ENCODE measurements at places on chromosomes 5 and 9.
A peak's percentile ranks its signal among the peaks of the same experiment; 100 is the strongest.

DNA sequence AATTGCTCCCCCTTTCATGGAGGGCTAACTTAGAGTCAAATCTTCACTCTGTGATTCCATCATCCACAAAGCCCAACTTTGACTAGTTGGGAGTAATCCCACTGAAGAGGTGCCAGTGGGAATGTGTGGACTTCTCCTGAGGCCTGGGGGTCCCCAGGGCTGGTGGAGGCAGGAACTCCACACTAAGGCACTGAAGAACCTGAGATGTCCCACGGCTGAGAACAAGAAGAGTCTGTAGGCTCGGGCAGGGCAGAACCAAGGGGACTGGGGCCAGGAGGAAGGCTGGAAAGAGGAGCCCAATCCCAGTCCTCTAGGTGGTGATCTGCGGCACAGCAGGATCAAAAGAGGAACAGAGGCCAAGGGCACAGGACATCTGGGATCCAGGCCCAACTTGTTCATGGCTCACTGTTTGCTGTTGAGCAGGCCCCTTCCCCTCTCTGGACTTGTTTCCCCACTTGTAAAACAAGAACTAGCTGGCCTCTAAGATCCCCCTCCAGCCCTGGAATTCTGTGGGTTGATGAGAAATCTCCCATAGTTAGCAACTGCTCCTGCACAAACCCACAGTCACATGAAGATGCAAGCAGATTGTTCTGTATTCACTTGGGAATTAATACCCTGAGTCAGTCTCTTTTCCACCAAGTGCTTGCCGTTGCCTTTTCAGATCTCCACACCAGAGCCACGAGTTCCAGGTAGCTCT lies 32.7 kb upstream of the ALDH1B1 start:
- no peak for DNase-seq

- DNase-seq: no peak
Observed at GRCh38 chr5:99747342-99747741, 787.8 kb upstream of the FAM174A start.

DNA sequence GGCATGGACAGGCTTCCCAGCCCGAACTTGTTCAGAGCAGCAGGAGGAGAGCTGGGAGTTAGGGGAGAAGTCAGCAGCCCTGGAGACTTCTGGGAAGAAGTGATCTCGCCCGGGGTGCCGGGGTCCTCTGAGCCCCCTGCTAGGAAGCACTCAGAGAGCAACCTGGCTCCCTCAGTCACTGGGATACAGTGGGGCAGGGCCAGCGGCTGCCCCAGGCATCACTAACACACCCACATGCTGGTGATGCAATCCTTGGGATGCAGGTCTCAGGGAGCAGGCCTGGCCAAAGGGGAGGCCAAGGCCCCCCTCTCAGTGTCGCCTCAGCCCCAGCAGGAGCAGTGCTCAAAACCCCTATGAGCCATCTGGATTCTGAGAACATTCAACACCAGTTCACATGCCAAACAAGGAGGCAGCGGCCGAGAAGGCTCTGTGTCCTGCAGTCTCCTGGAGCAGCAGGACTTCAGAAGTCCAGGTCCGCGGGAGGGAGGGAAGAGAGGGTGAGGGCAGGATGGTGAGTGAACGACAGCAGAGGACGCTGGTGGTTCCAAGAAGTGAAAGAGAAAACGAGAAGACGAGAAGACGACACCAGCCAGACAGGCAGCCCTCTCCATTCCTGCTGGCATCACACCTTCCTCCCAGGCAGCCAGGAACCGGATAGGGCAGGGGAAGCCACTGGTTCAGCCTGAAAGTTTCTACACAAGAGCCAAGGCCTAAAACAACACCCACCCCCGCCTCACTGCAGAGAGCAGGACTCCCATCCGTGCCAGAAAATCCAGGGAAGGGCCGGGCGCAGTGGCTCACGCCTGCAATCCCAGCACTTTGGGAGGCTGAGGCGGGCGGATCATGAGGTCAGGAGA lies 2.3 kb downstream of the PNPLA7 start:
- no peak for DNase-seq

DNA sequence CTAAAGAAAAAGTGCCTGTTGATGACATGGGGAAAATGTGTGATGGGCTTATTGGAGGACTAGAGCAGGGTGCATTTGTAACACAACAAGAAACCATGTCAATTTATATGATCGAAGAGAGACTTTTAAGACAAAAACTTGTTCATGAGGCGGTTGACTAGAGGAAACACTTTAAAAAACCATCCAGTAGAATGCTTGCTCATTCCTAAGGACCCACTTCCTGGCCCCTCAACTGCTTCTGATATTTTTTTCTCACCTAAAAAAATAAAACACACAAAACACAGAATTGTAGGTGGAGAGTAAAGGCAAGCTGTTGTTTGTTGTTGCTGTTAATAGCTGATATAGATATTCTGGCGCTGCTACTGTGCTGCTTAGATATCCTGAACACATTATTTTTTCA lies 50.6 kb downstream of the SPIN1 start:
- DNase-seq: no peak

- DNase-seq: no peak
Observed at GRCh38 chr5:26881901-26882300, 156.5 kb downstream of the CDH9 start.

DNA sequence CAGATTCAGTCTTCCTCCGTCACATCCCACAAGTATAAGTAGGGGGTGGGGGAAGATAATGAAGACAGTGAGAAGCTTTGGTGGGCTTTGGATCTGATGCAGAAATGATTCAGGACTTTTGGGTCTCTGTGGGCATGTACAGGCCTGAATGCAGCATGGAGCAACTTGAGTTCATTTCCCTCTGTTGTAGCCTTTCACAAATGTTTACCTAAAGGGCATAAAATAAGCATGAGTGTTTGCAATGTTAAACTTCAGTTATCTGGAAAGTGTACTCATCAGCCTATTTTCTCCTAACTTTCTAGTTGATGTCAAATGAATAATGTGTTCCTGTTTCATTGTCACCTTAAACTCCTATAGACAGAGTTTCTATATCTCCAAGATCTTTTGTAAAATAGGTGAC lies 39.3 kb downstream of the GARNL3 start:
- no peak for DNase-seq

DNA sequence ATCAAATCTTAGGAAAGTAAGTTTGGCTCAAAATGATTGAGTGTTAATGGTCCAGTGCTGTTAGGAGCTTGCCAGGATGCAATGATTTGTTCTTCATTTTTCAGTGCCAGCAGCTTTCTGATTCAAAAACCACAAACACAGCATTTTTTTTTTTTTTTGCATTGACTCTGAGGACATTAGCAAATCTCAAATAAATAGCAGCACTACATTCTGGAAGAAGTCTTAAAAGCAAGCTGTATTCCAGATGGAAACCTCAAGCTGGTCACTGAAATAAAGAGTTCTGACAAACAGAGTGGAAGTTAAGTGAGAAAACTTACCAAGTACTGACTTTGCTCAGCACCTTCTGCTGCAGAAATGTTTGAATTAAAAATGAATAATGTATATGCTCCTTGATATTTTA lies 1653.1 kb upstream of the CDH9 start:
- no peak for DNase-seq

DNA sequence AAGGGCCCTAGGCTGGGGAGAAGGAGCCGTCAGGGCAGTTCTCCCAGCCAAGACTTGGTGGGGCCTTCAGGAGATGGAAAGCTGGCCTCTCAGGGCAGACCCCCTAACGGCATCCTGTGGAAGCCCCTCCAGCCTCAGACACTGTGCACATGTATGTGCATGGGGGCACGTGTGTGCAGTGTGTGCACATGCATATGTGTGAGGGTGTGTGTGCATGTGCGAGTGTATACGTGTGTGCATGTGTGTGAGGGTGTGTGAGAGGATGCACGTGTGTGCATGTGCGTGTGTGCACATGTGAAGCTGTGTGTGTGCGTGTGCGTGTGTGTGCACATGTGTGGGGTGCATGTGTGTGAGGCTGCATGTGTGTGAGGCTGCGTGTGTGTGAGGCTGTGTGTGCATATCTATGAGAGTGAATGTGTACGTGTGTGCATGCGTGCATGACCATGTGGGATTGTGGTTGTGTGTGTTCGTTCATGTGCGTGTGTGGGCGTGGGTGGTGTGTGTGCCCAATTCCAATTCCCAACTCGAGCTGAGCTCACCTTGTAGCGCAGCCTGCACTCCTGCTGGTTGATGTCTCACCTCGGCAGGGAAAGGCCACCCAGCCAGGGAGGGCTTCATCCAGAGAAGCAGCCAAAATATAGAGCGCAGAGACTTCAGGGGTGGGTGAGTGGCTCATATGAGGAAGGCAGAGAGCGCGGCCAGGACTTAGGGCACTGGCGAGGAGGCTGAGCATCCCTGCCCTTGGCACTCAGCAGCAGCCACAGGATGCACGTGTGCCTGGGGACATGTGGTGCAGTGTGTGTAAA lies 142.7 kb upstream of the PPP1R26 start:
- DNase-seq: no peak

GRCh38 chr5:170225326-170226128 lies 7.3 kb upstream of the C5orf58 start:
- DNase-seq: peak; percentile 63

DNA sequence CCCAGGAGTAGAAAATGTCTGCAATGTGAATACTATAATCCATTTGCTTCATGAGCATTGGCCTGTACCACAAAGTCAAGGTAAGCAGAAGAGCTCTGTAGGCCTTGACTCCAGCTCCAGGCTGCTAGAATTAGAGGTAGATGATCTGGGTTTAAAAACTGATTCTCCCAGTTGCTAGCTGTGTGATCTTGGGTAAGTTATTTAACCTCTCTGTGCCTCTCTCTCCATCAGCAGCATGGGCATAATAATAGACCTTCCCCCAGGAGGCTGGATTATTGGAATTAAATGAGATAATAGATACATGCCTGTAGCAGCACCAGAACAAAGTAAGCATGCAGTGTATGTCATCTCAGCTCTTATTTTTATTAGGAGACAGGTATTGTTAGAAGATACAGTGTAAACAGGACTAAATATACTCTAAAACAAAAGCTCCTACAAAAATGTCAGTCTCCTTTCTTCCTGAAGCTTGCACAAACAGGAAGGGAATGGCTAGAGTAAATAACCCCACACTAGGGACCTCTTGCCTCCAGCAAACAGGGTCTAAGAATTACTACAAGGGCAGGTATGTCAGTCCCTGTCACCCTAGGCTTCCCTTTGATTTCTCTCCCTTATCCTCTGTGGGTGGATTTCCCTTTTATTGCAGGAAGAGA lies 57.5 kb downstream of the PSAT1 start:
- DNase-seq: no peak

GRCh38 chr5:72107901-72108201 lies 576 bp downstream of the MAP1B start:
- no peak for DNase-seq

DNA sequence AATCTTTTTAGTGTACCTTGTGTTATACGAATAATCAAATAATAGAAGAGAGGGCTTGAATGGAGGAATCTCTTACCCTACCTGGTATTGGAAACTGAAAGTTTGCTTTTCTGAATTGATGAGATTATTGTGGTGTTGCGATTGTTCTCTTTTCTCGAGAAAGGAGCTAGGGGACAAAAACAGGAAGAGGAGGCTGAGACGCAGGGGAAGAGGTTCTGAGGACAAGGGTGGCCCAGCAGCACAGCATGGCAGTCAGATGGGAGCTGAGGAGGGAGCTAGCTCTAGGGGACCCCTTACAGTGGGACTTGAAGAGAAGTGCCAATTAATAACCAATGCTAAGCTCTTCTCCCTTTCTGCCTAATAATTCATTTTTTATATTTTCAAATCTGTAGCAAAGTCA lies 183.3 kb upstream of the DMAC1 start:
- peak; percentile 20 for DNase-seq

DNA sequence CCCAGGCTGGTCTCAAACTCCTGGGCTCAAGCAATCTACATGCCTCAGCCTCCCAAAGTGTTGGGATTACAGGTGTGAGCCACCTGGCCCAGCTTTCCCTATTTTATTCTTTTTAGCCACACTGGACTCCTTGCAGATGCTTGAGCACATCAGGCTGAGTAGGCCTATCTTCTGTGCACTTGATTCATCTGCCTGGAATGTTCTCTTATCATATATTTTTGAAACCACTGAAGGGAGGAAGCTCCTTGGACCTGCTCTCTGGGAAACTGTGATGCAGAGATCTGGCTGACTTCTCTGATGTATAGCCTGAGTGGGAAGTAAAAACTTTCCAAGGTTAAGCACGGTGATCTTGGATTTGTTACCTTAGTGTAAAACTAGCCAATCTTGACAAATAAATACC lies 6.5 kb upstream of the MAT2B start:
- DNase-seq: no peak

GRCh38 chr9:96522366-96522765 lies 72.4 kb downstream of the HABP4 start:
- DNase-seq: no peak

DNA sequence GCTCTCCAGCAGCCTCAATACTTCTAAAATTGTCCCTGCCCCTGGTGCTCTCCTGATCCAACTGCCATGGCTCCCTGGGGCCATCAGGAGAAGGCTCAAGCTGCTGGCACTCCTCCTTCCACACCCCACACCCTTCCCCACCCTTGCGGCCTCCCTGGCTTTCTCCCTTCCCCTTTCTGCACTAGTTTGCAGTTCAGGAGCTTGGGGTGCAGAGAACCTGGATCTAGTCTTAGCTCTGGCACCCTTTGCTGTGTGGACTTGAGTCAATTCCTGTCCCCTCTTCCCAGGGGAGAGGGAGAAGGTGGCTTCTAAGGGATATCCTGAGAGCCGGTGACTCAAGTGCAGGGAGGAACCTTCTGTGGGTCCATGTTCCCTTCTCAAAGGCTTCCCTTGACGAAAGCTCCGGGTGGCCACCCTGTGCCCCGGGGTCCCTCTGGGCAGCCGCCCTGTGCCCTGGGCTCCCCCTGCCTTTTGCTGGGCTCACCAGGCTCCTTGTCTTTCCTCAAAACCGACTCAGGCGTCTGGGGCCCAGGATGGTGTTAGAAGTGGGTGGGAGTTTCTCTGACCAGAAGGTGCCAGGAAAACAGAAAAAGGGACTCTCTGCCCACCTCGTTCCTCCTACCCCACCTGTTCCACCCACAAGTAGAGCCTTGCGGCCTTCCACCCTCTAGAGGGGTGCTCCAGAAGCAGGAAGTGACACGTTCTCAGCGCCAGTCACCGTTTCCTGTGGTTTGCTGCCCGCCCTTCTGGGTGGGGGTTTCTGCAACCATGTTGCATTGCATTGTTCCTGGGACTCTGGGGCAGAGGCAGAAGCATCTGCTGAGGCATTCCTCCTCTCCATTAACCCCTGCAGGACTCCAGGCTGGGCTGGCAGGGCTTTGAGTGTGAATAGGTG lies 15.0 kb downstream of the GLIPR2 start:
- DNase-seq: peak; percentile 94

DNA sequence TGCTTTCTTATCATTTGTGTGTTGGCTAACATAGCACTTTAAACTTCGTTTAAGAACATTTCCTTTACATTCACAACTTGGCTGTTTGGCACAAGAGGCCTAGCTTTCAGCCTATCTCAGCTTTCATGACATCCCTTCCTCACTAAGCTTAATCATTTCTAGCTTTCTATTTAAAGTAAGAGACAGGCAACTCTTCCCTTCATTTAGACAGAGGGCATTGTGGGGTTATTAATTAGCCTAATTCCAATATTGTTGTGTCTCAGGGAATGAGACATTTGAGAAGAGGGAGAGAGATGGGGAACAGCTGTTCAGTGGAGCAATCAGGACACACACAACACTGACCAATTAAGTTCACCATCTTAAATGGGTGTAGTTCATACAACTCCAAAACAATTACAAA lies 51.0 kb upstream of the OR2K2 start:
- DNase-seq: no peak
